ENCODE measurements at places on chromosomes 11 and 22. TPM values are rescaled to one million over a fixed set of nuclear protein-coding genes. Genes with fewer than 3 reads are reported as not detected.

Gene NPTXR
- total RNA-seq = 27.0 TPM

DNA sequence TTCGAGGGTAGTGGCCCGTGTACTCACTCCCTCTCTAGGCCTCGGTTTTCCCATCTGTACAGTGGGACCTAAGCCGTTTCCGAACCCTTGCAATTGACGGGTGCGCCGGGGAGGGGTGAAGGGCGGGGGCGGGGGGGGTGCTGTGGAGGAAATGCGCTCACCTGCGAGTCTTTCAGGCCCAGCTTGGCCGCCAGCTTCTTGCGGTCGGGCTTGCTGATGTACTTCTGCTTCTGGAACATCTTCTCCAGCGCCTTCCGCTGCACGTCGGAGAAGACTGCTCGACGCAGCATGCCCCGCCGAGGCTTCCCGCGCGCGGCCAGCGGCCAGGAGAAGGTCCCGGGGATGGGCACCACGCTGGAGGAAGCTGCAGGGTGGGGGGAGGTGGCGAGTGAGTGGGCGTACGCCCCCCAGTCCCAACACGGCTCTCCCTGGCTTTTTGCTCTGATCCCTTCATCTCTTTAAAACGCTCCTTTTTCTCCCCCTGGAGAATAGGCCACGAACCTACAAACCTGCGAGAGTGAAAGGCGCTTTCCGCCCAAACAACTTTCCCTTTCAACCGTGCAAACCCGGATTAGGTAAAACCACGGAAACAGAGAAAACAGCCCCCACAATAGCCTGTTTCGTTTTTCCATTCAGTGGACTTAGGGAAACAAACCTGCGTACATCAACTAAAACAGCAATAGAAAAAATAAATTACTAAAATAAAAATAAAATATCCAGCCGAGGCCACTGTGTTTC, 3.2 kb downstream of the DBX1 start:
- DNase-seq = no peak

DNA sequence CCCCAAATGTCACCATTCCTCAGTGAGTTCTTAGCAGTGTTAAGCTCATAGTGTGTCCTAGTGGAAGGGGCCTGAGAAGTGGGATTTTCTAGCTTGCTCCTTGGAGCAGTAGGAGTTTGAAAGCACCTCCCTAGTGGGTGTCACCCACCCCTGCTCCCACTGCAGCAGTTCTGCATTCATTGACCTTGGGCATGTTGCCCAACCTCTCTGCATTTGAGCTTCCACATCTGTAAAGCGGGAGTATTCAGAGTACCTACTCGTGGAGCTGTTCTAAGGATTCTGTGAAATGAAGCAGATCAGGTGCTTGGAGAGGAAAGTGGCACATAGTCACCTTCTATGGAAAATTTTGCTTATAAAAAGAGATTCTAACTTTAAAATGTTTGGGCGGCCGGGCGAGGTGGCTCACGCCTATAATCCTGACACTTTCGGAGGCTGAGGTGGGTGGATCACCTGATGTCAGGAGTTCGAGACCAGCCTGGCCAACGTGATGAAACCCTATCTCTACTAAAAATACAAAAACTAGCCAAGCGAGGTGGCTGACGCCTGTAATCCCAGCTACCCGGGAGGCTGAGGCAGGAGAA, 16.9 kb downstream of the LMO2 start:
- DNase-seq = no peak

DNA sequence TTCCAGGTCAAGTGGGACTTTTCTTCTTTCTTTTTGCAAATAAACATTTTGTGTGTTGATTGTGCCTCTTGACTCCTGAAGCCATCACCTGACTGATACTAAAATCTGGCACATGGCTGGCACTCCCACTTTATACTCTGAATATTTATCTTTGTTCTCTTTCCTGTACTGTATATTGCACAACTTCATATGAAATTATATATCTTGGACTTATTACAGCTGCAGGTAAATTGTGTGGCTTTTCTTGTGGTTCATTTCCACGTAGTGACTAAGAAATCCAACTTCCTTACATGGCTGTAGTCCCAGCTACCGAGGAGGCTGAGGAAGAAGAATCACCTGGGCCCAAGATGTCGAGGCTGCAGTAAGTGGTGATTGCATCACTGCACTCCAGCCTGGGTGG, 23.7 kb upstream of the OR5B12 start:
- DNase-seq = no peak

- no peak for DNase-seq
These were observed 9.6 kb upstream of the NRIP3 start for GRCh38 chr11:9013373-9013772.

DNA sequence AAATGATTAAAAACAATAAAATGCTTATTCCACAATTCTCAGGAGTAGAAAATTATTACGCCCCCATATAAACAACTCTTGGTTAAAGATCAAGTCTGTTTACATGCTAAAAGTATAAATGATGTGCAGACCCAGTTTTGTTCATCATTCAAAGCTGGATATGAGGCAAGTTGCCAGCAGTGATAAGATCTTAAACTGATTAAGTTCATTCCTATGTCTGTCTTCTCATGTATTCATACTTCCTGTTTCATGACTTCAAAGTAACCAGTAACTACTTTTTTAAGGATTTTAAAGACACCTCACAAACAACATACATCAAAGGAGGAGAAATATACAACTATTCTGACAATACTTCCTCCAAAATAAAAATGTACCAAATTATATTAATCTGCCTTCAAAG, 55.0 kb upstream of the ARHGAP32 start:
- no peak for DNase-seq
